Glomerular endothelial cell (primary cell): ENCODE measurements at places on chromosomes 11 and 22. TPM values are rescaled to one million over a fixed set of nuclear protein-coding genes. Genes with fewer than 3 reads are reported as not detected.

The DGAT2 gene
- 0.88 and 3.0 TPM in 2 replicates for total RNA-seq

DNA sequence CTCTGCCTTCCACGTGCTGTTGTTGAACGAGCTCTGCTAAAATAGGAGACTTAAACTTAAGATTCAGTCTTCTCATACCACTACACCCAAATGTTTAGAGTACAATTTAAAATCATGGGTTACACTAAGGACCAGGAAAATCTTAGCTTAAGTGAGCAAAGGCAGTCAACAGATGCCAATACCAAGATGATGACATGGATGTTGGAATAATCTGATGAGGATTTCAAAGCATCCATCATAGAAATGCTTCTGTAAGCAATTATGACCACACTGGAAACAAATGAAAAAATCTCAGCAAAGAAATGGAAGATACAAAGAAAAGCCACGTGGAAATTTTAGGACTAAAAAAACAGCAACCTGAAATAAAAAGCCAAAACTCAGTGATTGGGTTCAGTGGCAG lies 109.8 kb downstream of the ATXN10 start:
- DNase-seq: no peak

DNA sequence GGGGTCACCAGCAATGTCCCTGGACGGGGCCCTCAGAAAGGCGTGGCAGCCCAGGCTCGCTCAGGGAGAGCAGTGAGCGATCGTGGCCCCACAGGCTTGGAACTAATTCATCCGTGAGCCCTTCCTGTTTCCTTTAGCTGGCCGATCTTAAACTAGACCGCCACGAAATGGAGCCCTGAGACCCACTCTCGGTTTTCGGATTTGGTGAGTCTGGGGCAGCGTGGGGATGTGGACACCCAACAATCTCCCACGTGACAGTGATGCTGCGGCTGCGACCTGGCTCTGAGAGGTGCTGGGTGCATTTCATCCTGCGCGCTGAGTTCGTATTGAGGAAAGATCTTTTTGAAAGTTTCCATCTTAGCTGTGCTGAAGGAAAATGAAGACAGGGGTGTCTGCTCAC lies 501.3 kb upstream of the B3GAT1 start:
- DNase-seq: no peak

DNA sequence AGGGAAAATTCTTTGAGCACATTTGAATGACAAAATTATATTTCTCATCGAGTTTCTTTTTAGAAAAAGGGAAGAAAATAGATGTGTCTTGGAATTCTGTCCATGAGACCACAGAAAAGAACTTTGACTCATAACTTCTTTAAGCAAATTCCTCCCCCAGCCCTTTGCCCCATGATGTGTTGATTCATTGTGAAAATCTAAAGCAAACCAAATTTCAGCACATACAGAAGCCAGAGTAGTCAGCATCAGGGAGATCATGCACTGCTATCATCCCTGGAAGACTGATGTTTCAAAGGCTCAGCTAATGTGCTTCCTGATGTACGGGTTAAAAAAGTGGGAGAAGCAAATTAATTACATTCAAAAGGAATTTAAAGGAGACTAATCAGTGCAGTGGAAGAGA lies 159.7 kb downstream of the FAT3 start:
- no peak for DNase-seq

GRCh38 chr11:37612146-37612545 lies 1014.1 kb upstream of the RAG2 start:
- no peak for DNase-seq

GRCh38 chr11:41449483-41450050 lies 9.9 kb downstream of the LRRC4C start:
- DNase-seq: no peak

The CADM1 gene
- 9.7 and 10.7 TPM in 2 replicates for total RNA-seq

The MS4A3 gene
- not detected in 2 replicates for total RNA-seq
